CD4-positive, alpha-beta T cell treated with Interleukin-4 for 1 hour (primary cell): ENCODE measurements at places on chromosomes 7 and 10.

GRCh38 chr10:12659706-12660105, 310.4 kb downstream of the CAMK1D start:
- no peak for DNase-seq

- peak; percentile 98 for DNase-seq
Observed at GRCh38 chr7:66493235-66494205, 135.2 kb upstream of the KCTD7 start.

DNA sequence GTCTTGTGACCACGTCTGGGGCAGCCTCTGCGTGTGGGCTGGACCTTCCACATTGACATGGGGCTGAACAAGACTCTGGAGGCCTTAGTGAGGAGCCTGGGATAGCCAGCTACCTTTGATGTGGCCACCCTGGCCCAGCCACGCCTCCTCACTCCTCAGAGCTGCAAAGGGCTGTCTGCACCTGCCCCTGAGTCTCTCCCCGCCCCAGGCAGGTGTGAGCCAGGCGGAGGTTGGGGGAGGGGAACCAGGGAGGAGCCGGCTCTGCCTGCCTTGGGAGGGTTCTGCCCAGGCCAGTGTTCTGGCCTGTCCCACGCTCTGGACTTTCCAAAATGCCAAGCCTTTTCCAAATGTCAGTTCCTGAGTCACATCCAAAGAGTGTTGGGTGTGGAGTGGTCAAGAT, 72.2 kb downstream of the GTF2IRD1 start:
- no peak for DNase-seq

- no peak for DNase-seq
Observed at GRCh38 chr7:46852795-46853194, 729.1 kb downstream of the TNS3 start.

DNA sequence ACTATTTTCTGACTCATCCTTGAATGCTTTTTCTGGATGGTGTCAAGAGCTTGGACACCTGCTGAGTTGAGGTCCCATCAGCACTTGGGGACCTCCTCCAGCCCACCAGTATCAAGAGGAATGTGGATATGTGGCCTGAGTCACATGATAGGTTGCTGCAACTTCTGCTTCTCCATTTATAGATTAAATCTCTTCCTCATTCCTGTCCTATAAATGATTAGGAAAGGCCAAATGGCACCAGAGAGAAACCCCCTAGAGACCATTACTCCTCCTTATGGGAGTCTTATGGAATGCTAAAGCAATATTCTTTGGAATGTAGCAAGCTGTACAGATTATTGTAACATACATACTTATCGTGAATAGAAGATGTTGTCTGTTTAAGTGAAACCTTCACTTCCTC, 85.6 kb downstream of the NEUROD6 start:
- DNase-seq = no peak

- DNase-seq = no peak
Observed at GRCh38 chr10:68756766-68757165, 35.7 kb downstream of the CCAR1 start.

DNA sequence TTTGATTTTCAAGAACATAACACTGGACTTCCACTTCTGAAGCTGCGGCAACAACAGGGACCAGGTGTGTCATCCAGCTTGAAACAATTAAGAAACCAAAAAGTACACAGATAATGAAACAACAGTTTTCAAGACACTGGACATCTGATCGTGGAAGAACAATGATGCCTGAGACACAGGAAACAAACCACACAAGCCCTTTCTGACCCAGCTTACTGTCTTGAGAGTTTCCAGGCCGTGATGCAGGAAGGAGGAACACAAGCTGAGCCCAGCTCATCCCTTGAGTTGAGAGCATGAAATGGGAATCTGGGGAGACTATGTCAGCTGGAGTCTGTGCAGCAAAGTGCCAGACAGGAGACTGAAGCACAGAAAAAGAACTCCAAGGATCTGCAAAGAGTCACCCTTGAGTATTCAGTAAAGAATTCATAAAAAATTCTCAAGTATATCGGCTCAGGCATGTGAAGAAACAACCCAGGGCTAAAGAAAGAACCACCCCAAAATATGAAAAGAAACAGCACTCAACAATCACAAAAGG, 91.6 kb downstream of the RNF32 start:
- no peak for DNase-seq

DNA sequence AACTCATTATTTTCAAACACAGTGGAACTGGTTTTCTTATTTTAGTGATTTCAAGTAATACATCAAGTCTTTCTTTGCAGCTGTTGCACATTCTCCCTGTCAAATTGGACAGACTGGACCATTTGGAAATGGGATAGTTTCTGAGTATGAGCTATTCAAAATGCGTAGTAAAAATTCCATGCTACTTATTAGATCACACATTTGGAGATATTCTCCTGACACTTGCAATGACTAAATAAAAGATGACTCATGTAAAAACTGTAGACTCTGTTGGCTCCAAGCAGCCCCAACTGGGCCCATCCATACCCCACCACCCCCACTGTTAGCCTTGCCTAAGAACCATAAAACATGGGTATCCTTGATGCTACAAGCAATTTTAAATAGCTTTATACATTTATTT, 25.9 kb upstream of the BICC1 start:
- DNase-seq = no peak

DNA sequence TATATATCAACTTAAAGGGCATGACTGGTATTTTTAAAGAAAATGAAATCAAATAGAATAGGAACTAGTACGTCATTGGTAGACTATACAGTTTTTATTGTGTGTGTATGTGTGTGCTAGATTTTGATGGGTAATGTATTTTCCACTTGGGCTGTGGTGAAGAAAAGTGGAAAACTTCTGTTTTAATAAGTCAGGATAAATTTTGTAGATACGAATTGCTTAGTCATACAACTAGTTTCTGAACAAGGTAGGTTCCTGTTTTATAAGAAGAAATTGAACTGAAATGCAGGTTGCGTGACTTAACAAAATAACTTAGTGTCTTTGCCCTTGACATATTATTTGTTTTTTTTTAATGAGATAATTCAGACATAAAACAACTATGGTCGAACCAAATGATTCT, 24.3 kb downstream of the UBN2 start:
- no peak for DNase-seq

DNA sequence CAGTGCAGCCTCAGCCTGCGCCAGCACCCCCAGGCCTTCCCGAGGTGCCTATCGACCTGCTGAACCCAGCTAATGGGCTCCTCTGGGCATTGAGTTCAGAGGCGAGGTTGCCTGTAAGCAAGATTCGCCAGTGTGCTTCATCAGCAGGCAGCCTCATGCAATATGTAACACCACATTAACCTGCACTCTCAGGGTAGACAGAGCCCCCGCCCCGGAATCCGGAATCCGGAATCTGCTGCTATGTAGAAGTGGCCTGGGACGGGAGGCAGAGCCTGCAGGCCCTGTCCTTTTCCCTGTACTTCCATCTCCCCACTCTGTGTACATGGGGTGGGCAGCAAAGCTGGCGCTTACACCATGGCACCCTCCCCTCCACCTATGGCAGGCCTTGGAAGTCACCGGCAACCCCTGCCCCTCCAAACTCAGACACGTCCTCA, 83.9 kb upstream of the RET start:
- DNase-seq = no peak

DNA sequence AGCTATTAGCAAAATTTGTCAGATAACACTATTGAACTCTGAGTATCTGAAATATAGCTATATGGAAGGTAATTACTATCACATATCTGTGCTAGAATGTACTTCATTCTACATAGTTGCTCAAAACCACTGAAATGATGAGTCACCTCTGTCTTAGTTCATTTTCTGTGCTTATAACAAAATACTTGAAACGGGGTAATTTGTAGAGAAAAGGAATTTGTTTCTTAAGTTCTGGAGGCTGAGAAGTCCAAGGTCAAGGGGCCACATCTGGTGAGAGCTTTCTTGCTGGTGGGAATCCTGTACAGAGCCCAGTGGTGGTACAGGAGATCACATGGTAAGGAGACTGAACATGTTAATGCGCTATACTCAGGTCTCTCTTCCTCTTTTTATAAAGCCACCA, 41.9 kb upstream of the TNKS2 start:
- no peak for DNase-seq

- no peak for DNase-seq
Observed at GRCh38 chr10:126264102-126265018, 123.9 kb downstream of the ADAM12 start.

DNA sequence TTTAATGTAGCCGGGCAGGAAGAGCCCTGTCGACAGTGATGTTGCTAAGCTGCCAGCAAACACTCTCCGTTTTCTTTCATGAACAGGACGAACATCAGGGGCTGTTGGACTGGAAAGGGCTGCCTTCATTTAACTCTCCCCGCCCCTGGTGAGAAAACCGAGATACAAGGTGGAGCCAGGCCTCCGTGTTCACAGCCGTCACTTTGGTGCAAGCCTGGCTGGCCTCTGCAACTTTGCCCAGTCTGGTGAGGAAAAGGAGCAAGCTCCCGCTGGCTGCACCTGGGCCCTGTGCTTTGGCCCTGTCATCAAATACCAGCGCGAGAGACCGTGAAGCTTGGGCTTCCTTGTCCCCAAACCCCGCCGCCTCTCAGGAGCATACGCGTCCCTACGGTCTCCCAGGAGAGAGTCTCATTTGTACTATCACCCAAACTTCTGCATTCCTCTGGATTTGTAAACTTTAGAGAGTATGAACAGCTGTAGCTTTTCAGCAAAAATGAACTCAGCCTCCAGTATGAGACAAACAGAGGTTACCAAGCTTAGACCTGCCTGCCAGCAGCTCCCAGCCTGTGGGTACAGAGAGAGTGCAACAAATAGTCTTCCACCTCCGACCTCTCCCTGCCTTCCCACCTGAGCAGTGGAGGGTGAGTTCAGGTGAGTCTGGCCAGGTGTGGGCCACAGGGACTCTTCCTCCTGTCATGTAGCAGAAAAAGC, 445.3 kb upstream of the MGMT start:
- no peak for DNase-seq

- no peak for DNase-seq
Observed at GRCh38 chr10:131814567-131815265, 86.1 kb upstream of the PPP2R2D start.

DNA sequence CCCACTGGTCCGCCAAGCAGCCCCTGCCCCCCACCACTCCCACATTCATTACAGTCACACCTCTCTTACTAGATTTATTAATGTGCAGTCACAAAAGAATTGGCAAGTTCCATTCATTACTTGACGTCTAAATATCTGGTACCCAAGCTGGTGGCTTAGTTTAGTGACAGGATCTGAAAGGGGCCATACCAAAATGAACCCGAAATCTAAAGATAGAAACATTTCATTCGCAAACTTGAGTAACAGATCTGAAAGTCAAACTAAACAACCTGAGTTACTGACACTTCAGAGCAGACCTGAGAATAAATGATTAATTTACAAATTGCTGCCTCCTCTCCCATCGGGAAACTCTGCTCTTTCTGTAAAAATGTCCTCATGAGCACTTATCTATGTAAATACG, 53.4 kb downstream of the TNS3 start:
- DNase-seq = no peak

GRCh38 chr7:89223900-89224395, 428.4 kb upstream of the TEX47 start:
- no peak for DNase-seq

GRCh38 chr7:79500759-79501158, 47.3 kb upstream of the MAGI2 start:
- no peak for DNase-seq
